ENCODE measurements at places on chromosomes 1 and 21.

GRCh38 chr1:181661569-181661968 lies 178.3 kb downstream of the CACNA1E start:
- DNase-seq = no peak

- DNase-seq = no peak
Measured at GRCh38 chr1:111407301-111407700, 20.2 kb downstream of the OVGP1 start.

- DNase-seq = no peak
Measured at GRCh38 chr1:60169206-60169605, 95.6 kb upstream of the C1orf87 start.

- no peak for DNase-seq
Measured at GRCh38 chr1:28682840-28683239, 14.3 kb downstream of the GMEB1 start.

GRCh38 chr1:202567738-202568137 lies 142.5 kb downstream of the SYT2 start:
- DNase-seq = no peak

DNA sequence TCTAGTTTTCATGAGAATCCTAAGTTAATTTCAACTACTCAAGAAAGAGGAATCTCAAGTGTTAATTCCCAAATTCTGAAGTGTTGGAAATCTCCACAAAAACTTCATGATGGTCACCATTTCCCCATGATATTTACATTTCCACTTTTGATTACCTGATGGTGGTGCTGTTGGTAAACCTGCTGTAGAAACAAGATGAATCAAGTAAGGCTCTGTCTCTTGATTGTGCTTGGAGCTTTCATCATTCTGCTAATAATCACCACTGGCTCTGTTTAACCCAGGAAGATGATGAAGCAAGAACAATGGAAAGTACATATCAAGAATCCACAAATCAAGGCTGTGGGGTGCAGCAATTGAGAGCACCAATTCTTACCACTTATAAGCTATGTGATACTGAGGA lies 77.8 kb downstream of the C4BPA start:
- no peak for DNase-seq

DNA sequence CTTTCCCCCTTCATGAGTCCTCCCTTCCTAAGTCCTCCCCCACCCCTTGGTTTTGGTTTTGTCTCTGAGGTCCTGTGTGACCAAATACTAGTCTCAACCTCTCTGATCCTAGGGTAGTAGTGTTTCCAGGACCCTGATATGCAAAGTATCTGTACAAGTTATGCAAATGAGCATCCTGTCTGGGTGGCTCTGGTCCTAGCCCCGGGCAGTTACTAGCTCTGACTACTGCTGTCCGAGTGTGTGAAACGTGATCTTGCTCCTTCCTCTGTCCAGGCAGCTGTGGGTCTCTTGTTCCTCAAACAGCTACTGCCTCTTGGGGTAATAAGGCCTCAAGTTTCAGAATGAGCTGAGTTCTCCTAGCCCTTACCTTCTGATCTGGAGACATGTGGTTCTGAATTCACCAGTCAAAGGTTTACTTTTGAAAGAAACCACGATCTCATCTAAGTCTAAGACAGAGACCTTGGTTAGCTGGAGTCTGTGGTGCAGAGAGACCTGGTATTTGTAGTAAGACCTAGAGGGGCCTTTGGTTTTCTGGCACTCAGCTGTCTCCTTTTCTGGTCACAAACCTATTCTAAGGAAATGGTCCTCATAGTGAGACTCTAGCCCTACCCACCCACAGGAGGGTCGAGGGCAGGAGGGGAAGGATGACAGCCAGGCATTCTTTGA lies 31.0 kb upstream of the IL19 start:
- no peak for DNase-seq

DNA sequence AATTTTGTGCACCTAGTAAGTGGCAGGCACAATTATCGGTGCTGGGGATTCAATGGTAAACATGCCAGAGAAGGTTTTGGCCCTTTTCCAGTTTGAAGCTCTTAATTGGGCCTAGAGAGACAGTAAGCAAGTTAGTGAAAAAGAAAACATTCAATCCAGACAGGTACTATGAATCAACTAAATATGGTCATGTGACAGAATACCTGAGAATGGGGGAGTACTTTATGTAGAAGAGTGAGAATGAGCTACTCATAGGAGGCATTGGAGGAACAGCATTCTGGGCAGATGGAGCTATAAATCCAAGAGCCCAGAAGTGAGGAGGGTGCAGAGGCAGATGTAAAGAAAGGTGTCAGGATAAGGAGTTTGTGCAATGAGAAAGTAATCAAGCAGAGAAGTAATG lies 1017.9 kb downstream of the ADGRL2 start:
- no peak for DNase-seq

DNA sequence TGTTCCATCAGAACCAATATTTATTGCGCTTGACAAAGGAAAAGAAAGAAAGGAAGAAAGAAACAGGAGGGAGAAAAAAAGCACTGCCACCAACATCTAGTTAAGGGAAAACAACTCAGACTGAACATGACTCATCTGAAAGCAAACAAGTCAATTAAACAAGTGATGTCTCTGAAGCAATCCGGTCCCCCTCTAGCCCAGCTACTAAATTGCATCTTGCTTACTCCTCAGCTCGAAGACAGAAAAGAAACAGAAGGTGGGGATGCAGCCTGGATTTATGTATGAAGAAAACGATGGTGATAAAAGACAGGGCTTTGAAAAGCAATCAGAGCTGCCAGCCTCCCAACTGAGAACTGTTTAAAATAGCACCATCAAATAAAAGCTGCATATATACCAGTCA lies 188.2 kb downstream of the OMA1 start:
- no peak for DNase-seq

DNA sequence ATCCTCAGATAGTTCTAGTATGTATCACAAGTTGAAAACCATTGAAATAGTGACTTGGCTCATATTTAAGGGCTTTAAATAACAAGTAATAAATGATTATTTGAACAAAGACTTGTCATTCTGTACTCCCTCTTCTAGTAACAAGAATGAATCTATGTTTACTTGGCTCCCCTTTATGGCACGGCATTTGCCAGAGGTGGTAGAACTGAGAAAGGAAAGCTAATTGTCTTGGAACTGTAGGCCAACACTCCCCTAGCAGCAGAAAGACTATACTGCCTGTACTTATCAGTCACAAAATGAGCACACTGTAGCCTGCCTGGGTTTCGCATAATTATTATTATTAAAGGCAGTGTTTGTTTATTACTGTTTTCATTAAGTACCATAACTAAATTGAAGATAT lies 29.6 kb upstream of the SMYD2 start:
- DNase-seq = no peak

GRCh38 chr1:116934586-116935207 lies 25.0 kb downstream of the PTGFRN start:
- peak; percentile 67 for DNase-seq

GRCh38 chr1:33837635-33838034 lies 26.2 kb upstream of the HMGB4 start:
- no peak for DNase-seq

- no peak for DNase-seq
Measured at GRCh38 chr1:86823386-86823785, 90.5 kb downstream of the SELENOF start.

- DNase-seq = no peak
Measured at GRCh38 chr21:23162198-23162946, 2164.2 kb downstream of the NCAM2 start.

Measured in hematopoietic multipotent progenitor cell treated with erythropoietin and hydrocortisone succinate and interleukin-3 and kit ligand, for 6 days (in vitro differentiated cells).